ENCODE measurements at places on chromosomes 7 and 10. TPM values are rescaled to one million over a fixed set of nuclear protein-coding genes. Genes with fewer than 3 reads are reported as not detected.

GRCh38 chr7:101201695-101202602 is 1.1 kb upstream of the MOGAT3 start:
- H3K4me3 ChIP-seq: no peak overlapping the region
- peak; percentile 87 for DNase-seq
- H3K27me3 ChIP-seq: peaks cover 37% of the 10 kb centered on the region
- peaks cover 5% of the 10 kb centered on the region for H3K36me3 ChIP-seq
- H3K27ac ChIP-seq: no peak overlapping the region

DNA sequence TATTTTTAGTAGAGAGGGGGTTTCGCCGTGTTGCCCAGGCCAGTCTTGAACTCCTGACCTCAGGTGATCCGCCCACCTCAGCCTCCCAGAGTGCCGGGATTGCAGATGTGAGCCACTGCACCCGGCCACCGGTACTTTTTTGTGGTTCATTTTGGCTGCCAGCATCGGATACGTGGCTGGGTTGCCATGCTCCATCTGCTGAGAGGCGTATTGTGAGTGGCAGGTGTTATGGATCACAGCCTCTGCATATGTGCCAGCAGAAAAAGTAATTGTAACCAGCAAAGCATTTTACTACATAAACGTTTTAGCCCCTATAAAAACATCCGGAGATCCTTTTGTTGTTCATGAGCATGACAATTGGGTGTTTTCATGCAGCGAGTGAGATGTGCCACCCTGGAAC is 7.1 kb downstream of the FOXK1 start:
- H3K4me3 ChIP-seq: no peak overlapping the region
- DNase-seq: no peak
- no peaks in the 10 kb centered on the region for H3K36me3 ChIP-seq
- no peak overlapping the region for H3K27ac ChIP-seq
- H3K27me3 ChIP-seq: no peaks in the 10 kb centered on the region

- DNase-seq: peak; percentile 84
- peak overlapping the region; percentile 74 for H3K27ac ChIP-seq
- H3K27me3 ChIP-seq: no peaks in the 10 kb centered on the region
- peaks cover 23% of the 10 kb centered on the region for H3K4me1 ChIP-seq
These were observed 113.4 kb downstream of the PLXDC2 start for GRCh38 chr10:19929506-19930140.

- H3K36me3 ChIP-seq: peaks cover 90% of the 10 kb centered on the region
- no peaks in the 10 kb centered on the region for H3K27me3 ChIP-seq
- H3K4me3 ChIP-seq: no peak overlapping the region
- peak overlapping the region; percentile 81 for H3K27ac ChIP-seq
These were observed 112.4 kb downstream of the SMURF1 start for GRCh38 chr7:99031496-99031895.

DNA sequence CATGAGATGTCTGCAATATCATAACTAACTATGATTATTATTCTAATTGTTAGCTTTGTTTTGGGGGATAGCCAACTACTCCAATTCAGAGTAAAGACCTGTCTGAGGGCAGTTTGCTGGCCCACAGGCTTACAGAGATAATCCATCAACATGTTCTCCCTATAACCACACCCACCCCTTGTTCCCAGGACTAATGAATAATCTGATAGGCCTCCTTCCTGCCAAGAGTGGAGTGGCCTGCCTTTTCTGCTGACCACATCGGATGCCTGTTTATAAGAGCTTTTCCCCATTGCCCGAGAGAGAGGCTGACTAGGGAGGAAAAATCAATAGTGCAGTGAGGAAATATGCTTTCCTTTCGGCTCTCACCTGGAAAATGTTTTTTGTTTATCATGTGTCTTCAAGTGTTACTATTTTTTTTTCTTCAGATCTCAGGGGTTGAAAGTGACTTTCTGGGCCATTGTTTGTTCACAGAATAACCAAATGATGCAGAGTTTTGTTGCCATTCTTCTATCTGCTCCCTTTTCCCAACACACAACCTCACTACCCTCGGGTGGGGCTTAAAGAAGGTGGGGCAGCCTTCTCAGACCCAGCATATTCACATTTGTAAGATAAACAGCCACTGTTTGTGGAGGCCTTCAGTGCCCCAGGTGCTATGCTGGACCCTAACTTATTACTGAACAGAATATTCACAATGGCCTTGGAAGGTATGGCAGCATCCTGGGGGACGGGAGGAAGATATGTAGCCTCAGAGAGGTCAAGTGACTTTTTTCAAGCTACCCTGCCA is 38.4 kb downstream of the PLPP4 start:
- no peak overlapping the region for H3K27ac ChIP-seq
- H3K27me3 ChIP-seq: no peaks in the 10 kb centered on the region
- no peaks in the 10 kb centered on the region for H3K4me1 ChIP-seq
- no peak for DNase-seq
- no peaks in the 10 kb centered on the region for H3K36me3 ChIP-seq

GRCh38 chr7:135770139-135770710 is 21.6 kb upstream of the FAM180A start:
- H3K27me3 ChIP-seq: no peaks in the 10 kb centered on the region
- DNase-seq: no peak
- H3K4me3 ChIP-seq: no peak overlapping the region
- no peaks in the 10 kb centered on the region for H3K36me3 ChIP-seq

- DNase-seq: peak; percentile 73
- peaks cover 5% of the 10 kb centered on the region for H3K27me3 ChIP-seq
- H3K36me3 ChIP-seq: no peaks in the 10 kb centered on the region
- H3K27ac ChIP-seq: no peak overlapping the region
- no peak overlapping the region for H3K4me3 ChIP-seq
These were observed 74.2 kb upstream of the ANLN start for GRCh38 chr7:36315309-36315944.

GRCh38 chr7:15781944-15782343 is 95.5 kb upstream of the MEOX2 start:
- no peak overlapping the region for H3K4me3 ChIP-seq
- DNase-seq: no peak
- H3K27ac ChIP-seq: no peak overlapping the region
- H3K4me1 ChIP-seq: no peaks in the 10 kb centered on the region
- no peaks in the 10 kb centered on the region for H3K27me3 ChIP-seq

DNA sequence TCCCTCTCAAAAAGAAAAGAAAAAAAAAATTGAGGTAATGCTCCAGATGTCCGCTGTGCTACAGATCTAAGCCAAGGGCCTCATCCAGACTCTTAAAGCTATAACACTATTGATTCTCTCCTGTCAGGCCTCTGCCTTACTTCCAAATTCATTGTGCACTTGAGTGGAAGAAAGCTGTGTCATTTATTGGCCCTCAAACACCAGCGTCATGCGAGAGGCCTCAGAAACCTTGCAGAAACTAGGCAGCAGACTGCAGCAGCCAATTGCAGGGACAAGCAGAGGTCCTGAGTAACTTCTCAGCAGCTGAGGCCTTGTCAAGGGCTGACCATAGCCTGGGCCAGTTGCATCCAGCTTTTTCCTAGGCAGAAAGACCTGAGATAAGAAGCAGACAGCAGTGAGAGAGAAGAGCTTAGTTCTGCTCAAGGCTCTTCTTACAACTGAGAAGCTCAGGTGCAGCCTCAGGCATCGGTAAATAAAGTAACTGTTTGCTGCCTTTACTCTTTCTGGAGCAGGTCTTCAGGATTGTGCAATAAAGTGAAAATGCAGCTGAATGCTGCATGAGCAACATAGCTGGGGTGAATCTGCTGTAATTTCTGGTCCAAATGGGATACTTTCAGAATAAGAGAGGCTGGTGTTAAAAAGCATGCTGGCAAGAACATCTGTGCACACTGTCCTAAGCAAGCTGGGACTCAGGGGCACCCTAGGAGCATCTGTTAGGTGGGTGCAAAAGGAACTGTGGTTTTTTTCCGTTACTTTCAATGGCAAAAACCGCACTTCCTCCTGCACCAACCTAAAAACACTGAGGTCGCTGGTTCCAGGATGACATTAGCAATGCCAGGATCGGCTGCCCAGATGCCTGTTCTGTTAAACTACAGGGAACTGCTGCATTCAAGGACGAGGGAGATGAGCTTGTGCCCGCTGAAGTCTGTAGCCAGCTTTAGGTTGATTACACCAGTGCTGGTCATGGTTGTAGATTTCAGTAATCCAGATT is 181.8 kb upstream of the PFKP start:
- no peaks in the 10 kb centered on the region for H3K27me3 ChIP-seq
- H3K27ac ChIP-seq: no peak overlapping the region
- no peak overlapping the region for H3K4me3 ChIP-seq
- no peak for DNase-seq

DNA sequence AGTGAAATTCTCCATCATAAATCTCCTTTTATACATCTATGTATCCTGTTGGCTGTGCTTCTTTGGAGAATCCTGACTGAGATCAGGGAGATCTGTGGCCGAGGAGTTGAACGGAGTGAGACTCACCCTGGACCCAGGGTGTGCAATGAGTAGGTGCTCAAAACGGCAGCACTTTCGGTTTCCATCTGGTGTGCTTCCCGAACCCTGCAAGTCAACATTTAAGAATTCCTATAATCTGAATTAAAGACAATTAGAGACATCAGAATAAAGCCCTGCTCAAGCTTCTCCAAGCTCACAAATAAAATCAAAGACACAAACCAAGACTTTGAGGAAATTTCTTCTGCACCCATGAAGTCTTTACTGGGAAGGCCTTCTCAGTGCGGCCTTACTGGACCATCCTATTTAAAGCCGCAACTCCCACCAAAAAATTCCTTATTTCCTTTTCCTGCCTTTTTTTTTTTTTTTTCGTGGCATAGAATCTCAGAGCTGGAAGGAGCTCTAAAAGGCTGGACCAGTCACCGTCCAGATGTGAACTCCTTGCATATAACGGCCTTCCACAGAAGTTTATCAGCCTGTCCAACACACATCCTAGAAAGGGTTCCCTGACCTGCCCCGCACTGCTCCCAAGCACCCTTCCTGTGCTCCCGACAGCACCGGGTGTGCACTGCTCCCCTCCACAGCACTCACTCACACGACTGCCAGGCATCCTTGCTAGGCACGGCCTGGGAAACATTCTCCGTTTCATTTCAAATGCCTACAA is 29.7 kb downstream of the GNA12 start:
- no peak for DNase-seq
- peaks cover 36% of the 10 kb centered on the region for H3K4me1 ChIP-seq
- H3K36me3 ChIP-seq: peaks cover 3% of the 10 kb centered on the region

GRCh38 chr7:109956916-109957315 is 1134.0 kb upstream of the LRRN3 start:
- H3K36me3 ChIP-seq: no peaks in the 10 kb centered on the region
- DNase-seq: no peak
- H3K27me3 ChIP-seq: no peaks in the 10 kb centered on the region
- H3K4me1 ChIP-seq: no peaks in the 10 kb centered on the region
- no peak overlapping the region for H3K27ac ChIP-seq

- no peak overlapping the region for H3K4me3 ChIP-seq
- H3K27me3 ChIP-seq: no peaks in the 10 kb centered on the region
- DNase-seq: peak; percentile 91
- no peak overlapping the region for H3K27ac ChIP-seq
- H3K36me3 ChIP-seq: no peaks in the 10 kb centered on the region
These were observed 620.4 kb downstream of the GALNT17 start for GRCh38 chr7:71752171-71752935.

- no peak overlapping the region for H3K4me3 ChIP-seq
- no peaks in the 10 kb centered on the region for H3K36me3 ChIP-seq
- H3K27me3 ChIP-seq: no peaks in the 10 kb centered on the region
- H3K27ac ChIP-seq: no peak overlapping the region
- DNase-seq: no peak
These were observed 22.4 kb upstream of the ODAD2 start for GRCh38 chr10:28020993-28021982.

- no peaks in the 10 kb centered on the region for H3K27me3 ChIP-seq
- H3K4me1 ChIP-seq: peaks cover 55% of the 10 kb centered on the region
- DNase-seq: no peak
- H3K4me3 ChIP-seq: peak overlapping the region; percentile 38
- H3K36me3 ChIP-seq: no peaks in the 10 kb centered on the region
These were observed 26.4 kb upstream of the KLF6 start for GRCh38 chr10:3811291-3811870.

GRCh38 chr7:159010411-159010810 is 134.3 kb downstream of the VIPR2 start:
- no peaks in the 10 kb centered on the region for H3K4me1 ChIP-seq
- no peak overlapping the region for H3K27ac ChIP-seq
- no peaks in the 10 kb centered on the region for H3K27me3 ChIP-seq
- peak; percentile 42 for DNase-seq
- no peak overlapping the region for H3K4me3 ChIP-seq

DNA sequence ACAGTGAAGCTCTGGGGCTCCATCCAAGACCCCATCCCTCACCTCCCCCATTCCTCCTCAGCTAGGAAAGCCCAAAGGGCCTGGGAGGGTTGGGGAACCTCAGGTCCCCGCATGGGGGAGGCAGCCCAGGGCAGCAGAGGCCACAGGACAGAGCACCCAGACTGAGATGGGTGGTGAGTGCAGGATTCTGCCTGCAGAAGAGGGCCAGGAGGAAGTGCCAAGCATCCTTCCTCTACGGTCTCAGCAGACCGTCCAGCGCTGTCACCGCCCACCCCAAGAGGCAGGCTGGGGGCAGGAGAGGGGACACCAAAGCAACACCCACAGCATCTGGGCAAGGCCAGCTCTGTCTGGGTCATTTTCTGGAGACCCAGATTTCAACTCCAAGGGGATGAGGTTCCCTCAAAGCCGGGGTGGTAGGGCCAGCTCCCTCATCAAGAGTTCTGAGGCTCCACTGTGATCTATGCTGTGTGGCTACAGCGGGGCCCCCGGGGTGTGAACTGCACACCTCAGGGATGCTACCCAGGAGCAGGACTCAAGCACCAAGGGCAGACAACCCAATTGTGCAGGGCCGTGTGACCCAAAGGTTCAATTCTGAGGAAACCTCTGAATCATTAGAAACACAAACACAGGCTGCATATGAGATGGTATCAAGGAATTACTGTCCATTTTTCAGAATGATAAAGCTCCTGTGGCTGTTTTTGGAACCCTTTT is 46.8 kb downstream of the CAMK2B start:
- peaks cover 15% of the 10 kb centered on the region for H3K4me1 ChIP-seq
- no peak overlapping the region for H3K4me3 ChIP-seq
- H3K36me3 ChIP-seq: no peaks in the 10 kb centered on the region
- no peak overlapping the region for H3K27ac ChIP-seq

DNA sequence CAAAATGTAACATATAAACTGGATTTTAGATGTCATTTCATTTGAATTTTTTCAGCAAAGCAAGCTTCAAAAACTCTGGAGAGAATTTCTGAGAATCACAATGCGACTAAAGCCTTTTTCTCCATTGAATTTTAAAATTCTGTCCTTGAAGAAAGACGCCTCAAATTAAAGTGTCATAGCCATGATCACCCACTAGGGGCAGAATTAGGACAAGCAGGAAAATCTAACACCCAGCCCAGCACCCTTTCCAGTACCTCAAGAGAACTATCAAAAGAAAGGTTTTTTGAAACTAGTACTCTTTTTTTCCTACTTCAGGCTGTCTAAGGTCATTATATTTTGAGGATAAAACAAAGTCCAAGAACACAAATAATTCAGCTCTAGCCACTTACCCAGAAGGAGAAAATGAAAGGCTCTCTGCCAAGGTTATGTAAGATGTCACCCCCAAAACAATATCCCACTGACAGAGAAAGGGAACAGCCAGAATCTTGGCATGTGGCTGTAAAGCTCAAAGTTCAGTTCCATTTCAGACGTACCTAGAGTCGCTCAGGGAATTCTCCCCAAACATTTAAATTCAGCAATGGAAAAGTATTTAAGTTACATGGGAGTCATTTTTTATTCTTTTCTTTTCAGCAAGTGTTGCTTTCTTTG is 299.4 kb downstream of the SNX13 start:
- no peaks in the 10 kb centered on the region for H3K4me1 ChIP-seq
- no peaks in the 10 kb centered on the region for H3K36me3 ChIP-seq
- H3K4me3 ChIP-seq: no peak overlapping the region
- no peak overlapping the region for H3K27ac ChIP-seq

Gene SPACDR
- 0.36 TPM for total RNA-seq

Gene LIPK
- not detected for total RNA-seq

Gene PON3
- total RNA-seq: 0.88 TPM

Gene NCF1
- under 0.01 TPM for total RNA-seq

Gene GRK5
- total RNA-seq: 1.5 TPM

Gene CALML5
- total RNA-seq: not detected

All from osteoblast (primary cell).